ENCODE measurements at places on chromosomes 7 and 10.

DNA sequence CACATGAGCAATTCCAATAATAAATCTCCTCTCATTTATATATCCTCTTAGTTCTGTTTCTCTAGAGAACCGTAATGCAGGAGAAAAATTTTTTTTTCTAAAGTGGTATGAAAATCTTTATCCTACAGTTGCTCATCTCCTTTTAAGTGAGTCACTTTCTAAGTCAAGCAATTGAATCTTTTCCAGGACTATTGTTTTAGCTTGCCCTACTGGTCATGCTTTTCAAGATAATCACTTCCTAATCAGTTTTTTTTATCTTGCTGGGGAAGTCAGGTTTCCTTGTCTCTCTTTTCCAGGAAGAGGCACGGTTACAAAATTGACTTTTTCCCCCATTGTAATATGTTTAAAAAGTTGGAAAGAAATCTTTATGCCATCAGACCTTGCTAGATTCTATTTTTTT is 44.0 kb downstream of the INPP5F start:
- no peak for DNase-seq

- no peak for DNase-seq
Observed at GRCh38 chr10:784403-785088, 95.1 kb upstream of the DIP2C start.

- DNase-seq = no peak
Observed at GRCh38 chr10:89241486-89242344, 9.9 kb downstream of the LIPA start.

- DNase-seq = no peak
Observed at GRCh38 chr7:14888962-14889361, 13.6 kb downstream of the DGKB start.

GRCh38 chr10:15300697-15301096 is 70.4 kb downstream of the FAM171A1 start:
- DNase-seq = no peak

DNA sequence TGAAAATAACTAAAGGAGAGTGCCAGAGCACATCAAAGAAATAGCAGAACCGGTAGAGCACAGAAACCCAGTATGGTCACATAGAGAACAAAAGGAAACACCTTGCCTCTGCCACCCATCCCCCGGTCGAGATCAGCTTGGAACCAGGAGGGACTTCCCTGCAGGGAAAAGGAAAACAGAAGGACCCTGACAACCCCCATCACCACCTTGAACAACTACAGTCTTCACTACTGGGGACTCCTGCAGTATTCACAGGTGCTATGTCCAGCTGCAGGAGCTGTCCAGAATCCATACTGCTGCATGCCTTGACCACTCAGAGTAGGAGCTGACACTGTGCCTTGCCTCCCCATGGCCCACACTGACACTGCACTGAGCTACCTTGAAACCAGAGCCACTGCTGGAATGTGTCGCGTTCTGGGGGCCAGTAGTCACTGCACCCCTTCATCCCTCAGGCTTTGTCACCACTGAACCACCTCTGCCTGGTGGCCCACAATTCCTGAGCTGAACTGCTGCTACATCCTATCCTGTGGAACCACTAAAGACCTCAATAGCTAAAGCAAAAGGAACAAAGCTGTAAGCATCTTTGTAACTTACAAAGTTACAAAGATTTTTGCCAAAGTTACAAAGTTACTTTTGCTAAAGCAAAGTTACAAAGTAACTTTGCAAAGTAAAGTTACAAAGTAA is 66.8 kb downstream of the TRIL start:
- no peak for DNase-seq

DNA sequence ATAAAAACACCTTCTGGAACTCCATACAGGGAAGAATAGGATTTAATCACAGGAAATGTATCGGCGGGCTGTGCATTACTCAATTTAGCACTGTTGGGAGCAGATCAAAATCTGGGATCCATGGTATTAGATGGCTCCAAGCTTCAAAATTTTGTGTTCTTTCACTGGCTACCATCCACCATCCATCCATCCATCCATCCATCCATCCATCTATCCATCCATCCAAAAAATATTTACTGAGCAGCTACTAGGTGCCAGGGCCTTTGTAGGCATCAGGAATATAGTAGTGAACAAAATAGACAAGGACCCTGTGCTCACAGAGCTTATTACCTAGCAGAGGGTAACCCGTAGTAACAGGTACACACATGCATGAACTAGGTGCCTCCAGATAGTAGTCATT is 280.2 kb downstream of the CCDC3 start:
- DNase-seq = no peak

DNA sequence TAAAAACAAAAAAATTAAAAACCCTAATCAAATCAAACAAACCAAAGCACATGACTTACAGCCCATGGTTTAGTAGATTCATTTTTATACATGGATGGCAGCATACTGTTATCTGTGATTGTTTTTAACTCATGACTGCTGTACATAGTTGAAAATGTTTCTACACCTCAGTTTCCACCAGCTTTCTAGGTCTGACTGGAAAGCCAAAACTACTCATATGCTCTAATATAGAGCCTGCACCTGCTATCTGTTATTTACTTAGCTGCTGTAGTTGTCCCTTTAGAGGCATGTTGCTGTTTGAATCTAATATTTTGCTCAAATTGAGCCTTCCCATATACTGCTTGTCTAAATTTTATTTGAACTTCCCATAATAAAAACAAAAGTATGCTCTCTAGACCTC is 289.9 kb upstream of the LRRN3 start:
- no peak for DNase-seq

DNA sequence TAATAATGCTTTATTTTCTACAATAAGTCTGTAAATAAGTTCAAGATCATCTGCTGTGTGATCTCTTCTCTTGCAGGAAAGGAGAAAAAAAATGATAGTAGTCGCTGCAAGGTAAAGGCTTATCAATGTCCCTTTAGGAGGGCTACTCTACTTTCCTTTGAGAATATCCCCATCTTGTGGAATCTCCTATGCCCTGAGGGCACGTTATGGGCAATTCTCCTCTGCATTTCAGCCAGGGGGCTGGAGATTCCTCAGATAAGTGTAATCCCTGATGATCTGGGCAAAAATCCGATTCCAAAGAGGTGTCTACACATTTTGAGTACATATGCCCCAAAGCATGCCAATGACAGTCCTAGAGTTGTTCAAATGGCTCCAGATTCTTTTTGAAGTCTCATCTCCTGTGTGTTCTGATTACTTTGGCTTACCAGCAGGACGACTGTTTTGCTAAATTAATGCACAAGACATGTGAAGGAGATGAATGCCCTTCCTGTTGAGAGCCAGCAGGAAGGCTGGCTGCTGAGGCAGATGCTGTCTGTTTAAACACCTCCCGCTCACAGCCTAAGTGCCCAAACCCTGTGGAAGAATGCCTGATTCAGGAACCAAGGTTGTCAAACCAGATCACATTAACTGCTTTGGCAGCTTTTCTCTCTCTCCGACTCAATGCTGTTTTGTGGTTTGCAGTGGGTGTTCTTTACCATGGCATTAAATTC is 171.2 kb upstream of the COL1A2 start:
- no peak for DNase-seq

DNA sequence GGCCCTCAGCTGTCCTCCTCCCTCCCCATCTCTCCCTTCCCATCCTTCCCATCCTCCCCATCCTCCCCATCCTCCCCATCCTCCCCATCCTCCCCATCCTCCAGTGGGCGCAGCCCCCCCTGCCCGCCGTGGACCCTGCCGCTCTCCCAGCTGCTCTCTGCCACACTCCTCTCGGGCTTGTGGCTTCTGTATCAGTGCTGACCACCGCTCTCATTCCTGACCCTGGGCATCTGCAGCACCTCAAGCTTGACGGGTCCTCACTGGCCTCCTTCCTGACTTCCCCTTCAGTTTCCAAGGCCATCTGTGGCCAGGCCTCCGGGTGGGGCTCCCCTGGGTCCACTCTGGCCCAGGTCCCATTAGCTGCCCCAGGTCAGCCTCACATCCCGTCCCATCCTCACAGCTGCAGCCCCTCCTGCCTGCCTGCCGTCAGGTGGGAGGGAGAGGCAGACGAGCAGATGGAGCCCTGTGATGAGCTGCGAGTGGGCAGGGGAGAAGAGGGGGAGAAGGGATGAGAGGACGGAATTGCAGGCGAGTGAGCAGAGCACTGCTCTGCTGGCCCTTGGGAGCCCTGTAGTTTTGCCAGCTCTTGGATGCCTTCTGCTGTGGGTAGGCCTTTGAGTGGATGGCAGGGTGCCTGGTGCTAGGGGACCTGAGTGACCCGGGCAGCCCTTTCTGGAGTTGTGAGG is 35.7 kb downstream of the LHPP start:
- no peak for DNase-seq

DNA sequence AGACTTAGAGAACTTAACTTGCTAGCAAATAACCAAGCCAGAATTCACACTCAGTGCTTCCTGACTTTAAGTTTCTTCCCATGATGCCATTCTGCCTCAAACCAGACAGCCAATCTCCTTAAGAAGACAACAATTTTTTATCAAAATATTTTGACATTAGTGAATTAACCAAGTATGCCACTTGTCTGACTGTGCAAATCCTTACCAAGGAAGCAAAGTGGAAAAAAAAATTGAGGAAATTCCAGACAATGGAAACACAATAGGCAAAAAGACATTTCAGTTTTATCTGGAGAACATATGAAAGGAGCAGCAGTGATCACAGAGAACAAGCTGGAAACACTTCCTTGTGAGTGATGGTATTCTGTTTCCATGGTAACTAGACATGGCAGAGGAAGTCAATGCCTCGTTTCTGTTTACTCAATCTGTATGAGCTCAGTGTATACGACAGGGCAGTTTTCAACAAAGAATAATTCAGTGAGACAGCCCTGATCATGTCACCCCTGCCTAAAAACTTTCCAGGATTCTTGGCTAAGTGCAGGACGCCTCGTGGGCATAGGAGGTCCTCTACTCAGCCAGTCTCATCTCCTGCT is 114.2 kb downstream of the DYNC1I1 start:
- no peak for DNase-seq
